Endothelial cell (in vitro differentiated cells): ENCODE measurements at places on chromosomes 7 and 10. TPM values are rescaled to one million over a fixed set of nuclear protein-coding genes. Genes with fewer than 3 reads are reported as not detected.

The PRSS37 gene
- not detected for total RNA-seq

The SPDYE2B gene
- total RNA-seq = not detected

The IDI2 gene
- total RNA-seq = not detected

The PCLO gene
- 5.1 TPM for total RNA-seq

DNA sequence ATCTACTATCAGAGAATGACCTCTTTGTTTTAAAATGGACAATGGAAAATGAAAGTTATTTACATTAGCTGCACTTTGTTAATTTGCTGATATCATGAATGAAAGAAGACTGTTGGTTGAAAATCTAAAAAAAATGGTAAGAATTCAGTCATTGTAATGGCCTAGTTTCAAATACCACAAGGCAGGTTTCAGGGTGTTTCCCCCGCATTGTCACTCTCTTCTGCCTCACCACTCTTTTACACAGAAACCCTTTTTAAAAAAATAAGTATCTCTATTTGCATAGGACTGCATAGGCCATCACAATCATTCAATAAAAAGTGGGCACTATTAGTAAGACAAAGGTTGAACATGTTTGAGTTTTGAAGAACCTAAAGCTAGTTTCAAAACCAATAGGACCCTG, 737.1 kb downstream of the INHBA start:
- no peaks in the 10 kb centered on the region for H3K36me3 ChIP-seq
- no peak overlapping the region for H3K27ac ChIP-seq
- H3K4me3 ChIP-seq = no peak overlapping the region
- no peak for DNase-seq
- H3K4me1 ChIP-seq = peaks cover 5% of the 10 kb centered on the region

- no peaks in the 10 kb centered on the region for H3K27me3 ChIP-seq
- H3K4me1 ChIP-seq = peaks cover 4% of the 10 kb centered on the region
- H3K27ac ChIP-seq = no peak overlapping the region
- H3K4me3 ChIP-seq = no peak overlapping the region
Measured at GRCh38 chr7:84677117-84677732, 482.6 kb upstream of the SEMA3A start.

DNA sequence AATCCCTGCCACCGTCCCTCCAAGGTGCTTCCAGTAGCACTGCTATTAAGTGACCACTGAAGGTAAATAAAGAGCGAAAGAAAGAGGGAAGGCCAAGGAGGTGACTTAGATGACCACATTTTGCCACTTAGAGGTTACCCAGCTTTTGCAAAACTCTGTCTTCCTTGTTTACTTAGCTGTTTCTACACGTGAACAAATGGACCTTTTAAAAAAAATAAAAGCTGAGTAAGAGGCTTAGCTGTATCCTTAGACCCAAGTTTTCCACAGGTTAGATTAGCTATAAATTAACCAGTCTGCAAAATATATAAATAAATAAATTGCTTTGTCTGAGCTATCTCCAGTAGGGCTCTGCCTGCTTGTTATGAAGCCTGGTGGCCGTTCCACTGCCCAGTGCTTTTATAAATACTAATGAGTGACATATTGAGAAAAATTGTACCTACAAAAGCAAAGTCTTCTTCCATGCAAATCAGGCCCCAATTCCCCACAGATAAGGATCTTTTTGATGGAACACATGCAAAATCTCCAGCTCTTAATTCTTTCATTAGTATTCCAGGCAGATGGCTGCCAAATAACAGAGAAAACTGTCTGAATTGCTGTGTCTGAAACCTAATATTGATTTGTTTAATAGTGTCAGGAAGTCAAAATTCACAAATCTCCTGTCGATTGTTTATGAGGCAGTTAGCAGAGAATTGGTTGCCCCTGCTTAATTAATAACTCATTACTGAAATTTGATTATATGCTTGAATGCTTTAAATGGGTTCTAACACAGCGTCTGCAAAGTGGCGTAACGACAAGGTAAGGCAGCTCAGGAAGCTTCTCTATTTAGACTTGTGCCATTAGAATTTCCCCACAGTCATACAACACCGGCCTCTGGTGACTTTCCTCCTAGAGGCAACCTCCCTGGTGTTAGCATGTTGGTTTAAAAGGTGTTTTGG, 176.7 kb downstream of the EMX2 start:
- no peak for DNase-seq
- no peak overlapping the region for H3K27ac ChIP-seq
- no peaks in the 10 kb centered on the region for H3K4me1 ChIP-seq

DNA sequence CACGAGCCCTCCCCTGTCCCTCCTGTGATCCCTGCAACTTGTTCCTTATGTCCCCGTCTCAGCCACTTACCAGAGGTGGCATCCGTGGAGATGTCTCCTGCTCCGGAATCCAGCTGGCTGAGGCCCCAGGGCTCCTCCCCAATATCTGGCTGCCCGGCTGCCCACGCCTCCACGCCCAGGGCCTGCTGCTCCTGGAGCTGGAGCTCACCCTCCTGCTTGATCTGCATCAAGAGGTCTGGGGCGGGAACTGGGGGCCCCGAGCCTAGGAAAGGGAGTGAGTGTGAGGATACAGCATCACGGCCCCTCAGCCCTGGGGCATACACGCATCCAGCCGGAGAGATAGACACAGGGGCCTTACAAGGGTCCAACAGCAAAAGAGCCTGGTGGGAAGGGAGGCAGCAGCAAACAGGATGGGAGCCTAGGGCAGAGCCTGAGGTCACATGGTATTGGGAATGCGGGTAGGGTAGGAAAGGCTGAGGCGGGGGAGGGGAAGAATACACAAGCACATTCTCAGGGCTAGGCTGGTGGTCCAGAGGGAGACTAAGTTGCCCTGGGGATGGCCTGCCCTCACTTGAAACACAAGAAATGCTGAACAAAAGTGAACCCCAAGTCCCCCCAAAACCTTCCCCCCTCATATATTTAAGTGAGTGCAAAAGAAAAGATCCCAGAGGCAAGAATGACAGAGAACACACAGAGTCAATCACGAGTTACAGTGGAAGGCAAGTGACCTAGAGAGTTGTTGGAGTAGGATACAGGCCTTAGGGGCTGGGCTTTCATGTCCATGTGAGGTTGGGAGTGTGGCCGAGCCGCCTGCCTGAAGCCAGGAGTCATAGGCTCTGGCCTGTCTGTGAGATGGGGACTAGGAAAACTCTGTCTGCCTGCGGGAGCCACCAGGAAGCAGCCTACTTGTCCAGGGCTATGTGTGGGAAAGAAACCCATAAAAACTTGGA, 16.9 kb upstream of the ZNF777 start:
- peaks cover 4% of the 10 kb centered on the region for H3K27me3 ChIP-seq
- peaks cover 58% of the 10 kb centered on the region for H3K36me3 ChIP-seq
- H3K4me1 ChIP-seq = no peaks in the 10 kb centered on the region

DNA sequence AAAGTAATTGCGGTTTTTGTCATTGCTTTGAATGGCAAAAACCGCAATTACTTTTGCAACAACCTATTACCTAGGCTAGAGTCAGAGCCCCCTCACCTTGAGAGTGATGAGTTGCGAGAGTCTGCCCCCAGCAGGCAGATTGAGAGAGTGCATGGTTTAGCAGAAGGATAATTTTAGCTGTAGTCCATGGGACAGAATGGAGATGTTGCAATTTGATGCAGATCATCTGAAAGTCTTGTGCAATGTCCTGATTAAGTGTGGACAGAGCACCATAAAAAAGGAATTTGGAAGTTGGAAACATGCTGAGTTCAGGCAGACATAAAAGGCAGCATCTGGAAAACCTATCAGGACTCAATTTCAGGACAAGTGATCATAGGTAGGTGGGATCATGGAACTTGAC, 48.7 kb downstream of the GPR141 start:
- peaks cover 2% of the 10 kb centered on the region for H3K27me3 ChIP-seq
- H3K27ac ChIP-seq = no peak overlapping the region
- peak; percentile 66 for DNase-seq
- H3K4me3 ChIP-seq = no peak overlapping the region

DNA sequence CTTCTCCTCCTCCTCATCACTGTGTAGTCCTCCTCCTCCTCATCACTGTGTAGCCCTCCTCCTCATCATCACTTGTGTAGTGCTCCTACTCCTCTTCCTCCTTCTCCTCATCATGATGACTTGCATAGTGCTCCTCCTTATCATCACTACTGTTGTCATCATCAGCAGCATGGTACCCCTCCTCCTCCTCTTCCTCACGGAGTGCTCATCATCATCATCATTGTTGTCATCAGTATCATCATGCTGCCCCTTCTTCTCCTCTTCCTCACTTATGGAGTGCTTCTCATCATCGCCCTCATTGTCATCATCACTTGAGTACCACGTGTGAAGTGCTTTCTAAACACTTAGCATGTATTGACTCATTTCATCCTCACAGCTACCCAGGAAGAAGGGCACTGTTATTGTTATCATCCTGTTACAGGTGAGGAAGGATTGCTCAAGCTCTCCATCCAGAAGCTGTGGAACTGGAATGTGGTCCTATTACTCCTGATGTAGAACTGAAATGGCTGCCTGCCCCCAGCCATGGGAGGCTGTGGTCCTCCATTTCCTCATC, 122.8 kb upstream of the SHH start:
- no peak for DNase-seq
- no peak overlapping the region for H3K27ac ChIP-seq
- no peak overlapping the region for H3K4me3 ChIP-seq
- H3K4me1 ChIP-seq = no peaks in the 10 kb centered on the region

GRCh38 chr10:111598433-111599059, 521.7 kb downstream of the ADRA2A start:
- peaks cover 4% of the 10 kb centered on the region for H3K4me1 ChIP-seq
- no peaks in the 10 kb centered on the region for H3K27me3 ChIP-seq
- no peak overlapping the region for H3K4me3 ChIP-seq
- H3K27ac ChIP-seq = no peak overlapping the region
- H3K36me3 ChIP-seq = no peaks in the 10 kb centered on the region

DNA sequence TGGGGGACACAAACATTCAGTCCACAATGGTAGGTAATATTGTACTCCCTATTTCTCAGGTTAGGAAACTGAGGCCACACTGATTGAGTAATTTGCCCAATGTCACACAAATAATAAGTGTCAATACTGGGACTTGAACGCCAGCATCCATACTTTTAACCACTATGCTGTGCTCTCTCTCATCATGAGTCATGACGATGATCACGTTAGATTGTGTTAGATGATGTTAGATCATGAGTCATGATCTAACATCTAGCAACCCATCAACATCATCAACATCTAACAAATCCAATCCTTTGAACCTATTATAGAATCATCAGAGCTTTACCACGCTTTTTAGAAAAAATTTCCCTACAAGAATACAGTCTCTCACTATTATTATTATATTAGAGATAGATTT, 28.1 kb upstream of the HERPUD2 start:
- H3K36me3 ChIP-seq = no peaks in the 10 kb centered on the region
- peaks cover 2% of the 10 kb centered on the region for H3K27me3 ChIP-seq
- no peak overlapping the region for H3K27ac ChIP-seq
- H3K4me1 ChIP-seq = no peaks in the 10 kb centered on the region

DNA sequence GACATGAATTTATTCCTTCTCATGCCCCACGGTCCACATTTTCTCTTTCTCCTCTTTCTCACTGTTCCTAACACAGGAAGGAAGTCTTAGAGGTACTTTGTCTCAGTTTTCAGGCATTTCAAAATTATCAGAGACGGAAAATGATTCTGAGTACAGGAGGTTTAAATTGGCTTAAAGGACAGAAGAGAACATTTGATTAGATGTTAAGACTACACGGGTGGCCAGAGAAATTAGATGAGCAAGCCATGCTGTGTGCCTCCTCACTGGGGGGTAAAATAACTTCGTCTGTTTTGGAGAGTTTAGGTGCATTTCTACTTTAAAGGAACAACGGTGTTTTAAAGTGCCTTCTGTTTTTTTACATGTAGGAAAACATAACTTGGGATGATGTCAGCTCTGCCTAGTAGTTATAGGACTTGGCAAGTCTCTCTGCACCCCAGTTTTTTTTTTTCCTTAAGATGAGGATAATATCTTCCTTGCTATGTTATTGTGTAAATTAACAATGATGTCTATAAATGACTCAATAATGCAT, 66.9 kb downstream of the MCMBP start:
- no peaks in the 10 kb centered on the region for H3K36me3 ChIP-seq
- no peak for DNase-seq
- H3K4me1 ChIP-seq = peaks cover 8% of the 10 kb centered on the region
- H3K27ac ChIP-seq = peak overlapping the region; percentile 72

- H3K4me3 ChIP-seq = no peak overlapping the region
- H3K27me3 ChIP-seq = peaks cover 6% of the 10 kb centered on the region
- no peaks in the 10 kb centered on the region for H3K36me3 ChIP-seq
- no peak for DNase-seq
- H3K4me1 ChIP-seq = peaks cover 7% of the 10 kb centered on the region
- H3K27ac ChIP-seq = no peak overlapping the region
Measured at GRCh38 chr10:67861750-67862432, 22.6 kb upstream of the SIRT1 start.

DNA sequence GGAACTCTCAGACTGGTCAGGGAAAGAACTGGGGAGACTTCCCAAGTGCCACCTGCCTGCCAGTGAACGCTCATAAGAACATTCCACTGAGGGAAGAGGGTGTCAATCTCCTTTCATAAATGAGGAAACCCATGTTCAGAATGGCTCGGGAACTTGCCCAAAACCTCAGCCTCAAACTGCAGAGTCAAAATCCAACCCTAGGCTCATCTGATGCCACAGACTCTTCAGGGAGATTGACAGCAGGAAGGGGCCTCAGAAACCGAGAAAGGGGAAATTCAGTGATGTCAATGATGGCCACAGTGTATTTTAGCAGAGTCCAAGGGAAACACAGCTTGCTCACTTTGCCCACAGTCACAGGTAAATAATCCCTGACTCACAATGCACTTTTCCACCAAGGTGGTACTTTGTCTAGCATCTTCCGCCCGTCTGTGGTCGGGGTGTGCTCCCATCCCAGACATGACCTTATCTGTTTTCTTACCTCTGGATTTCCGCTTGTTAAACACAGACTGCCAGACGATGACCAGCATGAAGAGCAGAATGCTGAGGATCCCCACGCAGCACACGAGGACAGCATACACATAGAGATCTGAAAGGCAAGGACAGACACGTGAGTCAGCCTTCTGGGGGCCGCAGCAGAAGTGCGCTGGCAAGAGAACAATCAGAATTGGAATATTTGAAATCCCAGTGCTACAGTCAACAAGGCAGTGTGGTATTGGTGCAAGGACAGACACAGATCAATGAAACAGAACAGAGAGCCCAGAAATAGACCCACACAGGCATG, 38.4 kb downstream of the VSTM4 start:
- H3K4me1 ChIP-seq = peaks cover 6% of the 10 kb centered on the region
- H3K27me3 ChIP-seq = no peaks in the 10 kb centered on the region
- H3K4me3 ChIP-seq = no peak overlapping the region

- H3K4me1 ChIP-seq = no peaks in the 10 kb centered on the region
- DNase-seq = no peak
- H3K27ac ChIP-seq = no peak within 1 kb of the TSS
- H3K36me3 ChIP-seq = no peaks in the 10 kb centered on the region
- H3K4me3 ChIP-seq = no peak within 1 kb of the TSS
Measured at GRCh38 chr10:88952647-88953111, at the start of gene ACTA2. Gene ACTA2 (minus strand): TSS chr10:88952773. CDS start chr10:88948930, 3,843 bp downstream.

DNA sequence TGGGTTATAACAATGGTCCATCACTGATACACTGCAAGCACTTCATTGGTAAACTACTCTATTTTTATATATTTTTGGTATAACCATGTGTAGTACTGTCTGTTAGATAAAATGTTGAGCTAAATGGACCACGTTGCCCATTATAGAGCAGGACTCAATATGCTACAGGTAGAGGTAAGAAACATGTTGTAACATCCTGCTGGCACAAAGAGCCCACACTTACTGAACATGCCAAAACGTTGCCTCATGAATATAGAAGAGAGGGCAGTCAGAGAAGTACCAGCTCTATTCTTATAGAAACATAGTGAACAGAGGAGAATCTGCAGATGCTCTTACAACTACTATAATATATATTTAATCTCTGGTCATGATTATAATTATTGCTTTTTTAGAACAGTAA, 18.4 kb upstream of the MET start:
- peaks cover 1% of the 10 kb centered on the region for H3K27me3 ChIP-seq
- H3K4me1 ChIP-seq = peaks cover 4% of the 10 kb centered on the region
- no peak overlapping the region for H3K27ac ChIP-seq
- no peak for DNase-seq
- H3K36me3 ChIP-seq = no peaks in the 10 kb centered on the region
